ENCODE measurements at places on chromosomes 1 and 21.

DNA sequence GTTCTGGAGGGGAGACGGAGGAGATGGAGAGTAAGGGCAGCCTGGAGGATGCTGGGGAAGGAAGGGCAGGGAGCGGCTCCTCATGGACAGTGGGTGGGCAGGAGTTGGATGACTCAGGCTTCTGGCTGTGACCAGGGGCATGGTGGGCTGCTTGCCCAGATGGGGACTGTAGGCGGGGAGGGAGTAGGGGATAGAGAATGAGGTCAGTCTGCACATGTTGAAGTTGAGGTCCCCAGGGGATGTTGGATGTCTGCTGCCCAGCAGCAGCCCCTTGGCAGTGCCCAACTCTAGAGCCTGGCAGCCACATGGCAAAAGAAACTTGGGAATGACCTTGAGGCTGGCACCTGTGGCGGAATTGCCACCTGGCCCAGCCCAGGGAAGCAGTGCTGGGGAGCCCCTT, 6.4 kb downstream of the SELENON start:
- peak; percentile 87 for DNase-seq

DNA sequence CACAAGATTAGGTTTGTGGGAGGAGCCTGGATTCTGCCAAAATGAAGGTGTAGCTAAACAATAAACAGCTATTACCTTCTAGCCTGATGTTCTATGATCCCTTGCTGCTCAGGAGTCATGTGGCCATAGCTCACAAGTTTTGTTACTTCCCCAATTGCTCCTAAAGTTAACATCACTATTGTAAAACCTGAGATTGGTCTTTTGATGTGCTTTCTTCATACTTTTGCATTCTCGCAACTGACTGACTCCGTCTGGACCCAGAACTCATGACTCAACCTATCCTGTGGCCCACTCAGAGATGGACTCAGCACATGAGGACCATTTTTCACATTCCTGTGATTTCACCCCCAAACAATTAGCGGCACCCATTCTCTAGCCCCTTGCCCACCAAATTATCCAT, 69.1 kb downstream of the PTGS2 start:
- DNase-seq, result no peak

DNA sequence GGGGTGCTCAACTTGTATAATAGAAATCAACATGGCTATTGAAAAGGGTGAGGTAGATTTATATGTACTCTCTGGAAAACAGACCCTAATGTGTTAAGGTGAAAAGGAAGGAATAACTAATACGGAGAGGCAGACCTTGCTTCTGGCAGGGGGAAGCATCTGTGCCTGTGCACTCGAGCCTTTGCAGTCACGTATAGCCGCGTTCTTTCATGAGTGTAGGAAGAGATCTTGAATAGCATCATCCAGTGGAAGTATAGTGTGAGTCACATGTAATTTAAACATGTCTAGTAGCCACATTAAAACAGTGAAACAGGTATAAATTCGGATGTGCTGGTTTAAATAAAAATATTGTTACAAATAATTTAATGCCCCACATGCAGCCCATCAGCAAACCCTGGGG, 3.0 kb downstream of the A3GALT2 start:
- DNase-seq, result no peak

- no peak for DNase-seq
Measured at GRCh38 chr1:67632811-67633655, 52.0 kb upstream of the GADD45A start.

GRCh38 chr1:246691622-246692495, 32.4 kb upstream of the SCCPDH start:
- DNase-seq, result no peak

GRCh38 chr21:41425954-41426675, at the start of gene MX1:
Gene MX1 (plus strand): TSS chr21:41426239. CDS start chr21:41432071, 5,832 bp downstream.
- peak; percentile 83 for DNase-seq

Data from aorta (tissue), 5 donors.